ENCODE measurements at places on chromosomes 3 and 15.

- peak; percentile 8 for DNase-seq
Observed at GRCh38 chr3:181851063-181851462, 139.3 kb downstream of the SOX2 start.

- no peak for DNase-seq
Observed at GRCh38 chr3:29520764-29521163, 239.9 kb downstream of the RBMS3 start.

- no peak for DNase-seq
Observed at GRCh38 chr3:107412376-107412775, 35.1 kb downstream of the CCDC54 start.

- DNase-seq, result no peak
Observed at GRCh38 chr3:29581311-29581710, 300.4 kb downstream of the RBMS3 start.

DNA sequence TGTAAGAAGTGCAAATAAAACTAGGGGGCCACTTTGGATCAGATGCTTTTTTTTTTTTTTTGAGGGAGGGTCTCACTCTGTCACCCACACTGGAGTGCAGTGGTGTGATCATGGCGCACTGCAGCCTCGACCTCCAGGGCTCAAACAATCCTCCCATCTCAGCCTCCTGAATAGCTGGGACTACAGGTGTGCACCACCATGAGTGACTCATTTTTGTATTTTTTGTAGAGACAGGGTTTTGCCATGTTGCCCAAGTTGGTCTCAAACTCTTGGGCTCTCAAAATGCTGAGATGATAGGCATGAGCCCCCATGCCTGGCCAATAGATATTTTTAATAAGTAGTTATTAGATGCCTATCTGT, 20.8 kb downstream of the CCR1 start:
- DNase-seq, result no peak
